Fibroblast of lung (primary cell): ENCODE measurements at places on chromosomes 2 and 18. TPM values are rescaled to one million over a fixed set of nuclear protein-coding genes. Genes with fewer than 3 reads are reported as not detected.

CENPA gene
- 6.1 and 21.2 TPM in 2 replicates for polyA plus RNA-seq

REG3A gene
- not detected in 2 replicates for polyA plus RNA-seq

LHCGR gene
- 0.12 TPM in 1 of 2 replicates, not detected in the other for polyA plus RNA-seq

ANKRD30B gene
- 0.10 TPM in 1 of 2 replicates, not detected in the other for polyA plus RNA-seq

LTBP1 gene
- polyA plus RNA-seq: 254 and 291 TPM in 2 replicates

ADRA2B gene
- polyA plus RNA-seq: 0.07 TPM in 1 of 2 replicates, not detected in the other

ZNF804A gene
- polyA plus RNA-seq: 3.5 and 6.9 TPM in 2 replicates

NXPH2 gene
- not detected in 2 replicates for polyA plus RNA-seq

GAREM1 gene
- polyA plus RNA-seq: 0.92 and 2.6 TPM in 2 replicates
